ENCODE measurements at places on chromosomes 2 and 18.

GRCh38 chr2:13015532-13016320 lies 299.0 kb downstream of the TRIB2 start:
- peak; percentile 64 for DNase-seq

DNA sequence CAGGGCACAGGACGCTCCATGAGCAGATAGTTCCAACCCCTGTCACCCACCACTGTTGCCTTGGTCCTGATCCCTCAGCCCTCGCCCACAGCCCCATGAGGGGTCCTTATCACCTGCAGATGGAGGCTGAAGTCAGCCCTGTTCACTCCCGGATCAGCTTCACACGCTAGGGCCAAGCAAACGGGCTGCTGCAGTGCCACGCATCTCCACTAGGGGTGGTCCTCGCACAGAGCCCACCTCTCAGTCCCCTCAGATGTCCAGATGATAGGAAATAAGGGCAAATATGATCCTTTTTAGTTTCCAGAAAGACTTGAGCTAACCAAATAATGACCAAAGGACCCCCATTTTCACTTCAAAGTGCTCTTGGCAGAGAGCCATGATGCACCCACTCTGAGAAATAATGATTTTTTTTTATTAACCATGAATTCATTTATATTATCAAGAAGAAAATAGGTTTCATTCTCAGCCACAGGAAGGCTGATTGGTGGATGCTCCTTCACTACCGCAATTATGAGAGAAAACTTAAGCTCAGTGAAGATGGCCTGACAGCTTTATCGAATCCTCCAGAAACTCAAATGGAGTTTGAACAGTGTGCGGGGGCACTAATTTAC lies 71.9 kb upstream of the KLHL29 start:
- peak; percentile 10 for DNase-seq

- DNase-seq, result no peak
These were observed 55.4 kb upstream of the MAP2 start for GRCh38 chr2:209368406-209368805.

- DNase-seq, result no peak
These were observed 84.7 kb downstream of the ALPK2 start for GRCh38 chr18:58544179-58544578.

DNA sequence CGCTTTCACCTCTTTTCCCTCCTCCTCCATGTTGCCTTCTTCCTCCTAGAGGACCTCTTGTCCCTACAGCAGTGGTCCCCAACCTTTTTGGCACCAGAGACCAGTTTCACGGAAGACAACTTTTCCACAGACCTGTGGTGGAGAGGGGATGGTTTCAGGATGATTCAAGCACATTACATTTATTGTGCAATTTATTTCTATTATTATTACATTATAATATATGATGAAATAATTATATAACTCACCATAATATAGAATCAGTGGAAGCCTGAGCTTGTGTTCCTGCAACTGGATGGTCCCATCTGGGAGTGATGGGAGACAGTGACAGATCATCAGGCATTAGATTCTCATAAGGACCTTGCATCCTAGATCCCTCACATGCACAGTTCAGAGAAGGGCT lies 152.2 kb upstream of the NCKAP5 start:
- DNase-seq, result no peak

- DNase-seq, result no peak
These were observed 68.9 kb upstream of the BOD1L2 start for GRCh38 chr18:57077786-57078552.

DNA sequence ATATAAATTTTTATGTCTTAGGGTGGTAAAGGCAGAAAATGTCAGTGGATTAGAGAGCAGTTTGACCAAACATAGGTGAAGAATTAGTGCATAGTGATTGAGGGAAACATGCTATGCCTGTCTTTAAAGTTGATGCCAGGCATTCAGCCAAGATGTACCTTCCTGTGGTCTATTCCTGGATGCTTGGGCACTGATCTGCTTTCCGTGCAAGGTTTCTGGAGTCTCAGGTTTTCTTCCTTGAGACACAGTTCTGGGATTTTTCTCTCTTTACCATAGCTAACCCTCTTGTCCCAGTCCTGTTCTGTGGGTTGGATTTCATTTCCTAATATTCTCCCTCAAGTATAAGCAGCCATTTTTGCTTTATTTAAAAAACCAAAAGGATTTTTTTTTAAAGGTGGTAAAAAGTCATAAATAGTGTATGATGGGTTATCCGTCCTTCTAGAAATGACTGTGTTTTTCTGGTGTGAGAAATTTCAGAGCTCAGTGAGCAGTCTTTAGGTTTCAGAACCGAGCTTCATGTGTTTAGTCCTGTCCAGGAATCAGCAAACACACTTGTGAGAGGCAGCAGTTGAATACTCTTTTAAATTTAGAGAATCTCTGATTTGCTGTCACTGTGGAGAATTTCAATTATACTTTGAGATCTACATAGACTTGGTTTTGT lies 43.0 kb upstream of the CYBRD1 start:
- no peak for DNase-seq

Measured in NCI-H1417 (cell line).